Mesendoderm (in vitro differentiated cells): ENCODE measurements at places on chromosomes 6 and 20.

DNA sequence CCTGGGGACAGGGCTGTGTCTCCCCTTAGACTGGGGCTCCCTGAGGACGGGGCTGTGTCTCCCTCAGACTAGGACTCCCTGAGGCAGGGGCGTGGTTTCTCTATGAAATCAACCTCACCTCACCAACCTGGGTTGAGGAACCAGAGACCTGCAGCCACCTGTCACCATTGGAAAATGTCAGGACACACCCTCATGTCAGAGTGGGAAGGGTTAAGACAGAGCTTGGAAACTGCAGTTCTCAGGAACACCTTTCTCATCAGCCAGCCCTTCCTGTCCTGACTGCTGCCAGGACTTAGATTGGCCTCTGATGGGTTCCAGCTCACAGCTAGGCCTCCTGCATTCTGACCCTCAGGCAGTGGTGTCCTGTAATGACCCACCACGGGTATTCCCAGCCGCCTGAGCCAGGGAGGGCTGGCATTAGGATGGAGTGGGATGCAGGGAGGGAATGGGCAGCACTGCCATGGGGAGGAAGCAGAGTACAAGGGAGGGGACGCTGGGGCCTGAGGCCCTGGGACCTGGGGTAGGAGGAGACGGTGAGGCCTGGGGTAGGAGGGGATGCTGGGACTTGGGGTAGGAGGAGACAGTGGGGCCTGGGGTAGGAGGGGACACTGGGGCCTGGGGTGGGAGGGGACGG lies 76.3 kb downstream of the MRPL14 start:
- no peak for DNase-seq

DNA sequence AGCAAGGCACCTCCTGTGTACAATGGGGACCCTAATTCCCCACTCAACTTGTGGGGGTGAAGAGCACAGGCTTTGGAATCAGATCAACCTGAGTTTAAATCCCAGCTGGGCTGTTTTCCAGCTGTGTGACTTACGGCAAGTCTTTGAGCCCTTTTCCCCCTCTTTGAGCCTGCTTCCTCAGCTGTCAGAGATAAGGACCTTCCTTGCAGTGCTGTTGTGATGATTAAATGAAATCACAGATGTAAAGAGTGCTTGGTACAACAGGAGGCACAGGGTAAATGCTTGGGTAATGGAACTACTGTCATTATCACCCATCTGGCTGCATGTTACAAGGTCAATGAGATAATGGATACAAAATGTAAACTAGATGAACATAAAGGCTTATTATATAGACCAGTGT lies 3.2 kb downstream of the SNX21 start:
- no peak for DNase-seq

DNA sequence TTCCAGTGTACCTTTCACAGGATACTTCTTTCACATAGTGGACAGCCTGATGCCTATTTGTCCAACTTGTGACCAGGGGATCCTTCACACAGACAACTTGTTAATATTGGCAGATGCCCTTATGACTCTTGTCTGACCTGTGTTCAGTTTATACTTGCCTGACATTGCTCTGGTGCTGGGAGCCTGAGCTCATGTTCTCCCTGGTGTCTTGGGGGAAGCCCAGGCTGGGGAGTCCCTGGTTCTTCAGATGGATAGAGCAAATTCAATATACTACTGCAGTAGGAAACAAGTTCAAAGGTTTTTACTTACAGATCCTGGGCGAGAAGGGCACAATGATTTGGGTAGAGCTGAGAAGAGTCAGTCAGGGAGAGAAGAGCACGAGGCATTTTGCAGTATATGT lies 76.1 kb downstream of the NKAIN2 start:
- no peak for DNase-seq

DNA sequence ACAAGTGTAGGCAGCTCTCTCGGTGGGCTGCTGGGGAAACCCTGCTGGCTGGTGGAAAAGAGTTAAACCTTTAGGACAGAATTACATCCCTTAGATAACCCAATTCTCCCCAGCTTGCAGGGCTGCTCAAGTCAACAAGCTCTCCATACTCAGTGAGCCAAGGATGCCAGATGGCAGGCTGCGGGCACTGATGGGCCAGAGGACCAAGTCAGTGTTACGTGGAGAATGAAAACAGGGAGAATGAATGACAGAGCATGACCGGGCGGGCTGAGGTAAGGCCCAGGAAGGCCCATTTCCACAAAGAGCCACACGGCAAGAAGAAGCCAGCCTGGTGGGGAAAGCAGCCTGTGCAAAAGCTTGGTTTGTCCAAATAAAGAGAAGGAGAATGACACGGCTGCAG lies 58.7 kb upstream of the CD93 start:
- DNase-seq, result no peak

GRCh38 chr6:73006146-73006545 lies 219.2 kb downstream of the KHDC1L start:
- no peak for DNase-seq

DNA sequence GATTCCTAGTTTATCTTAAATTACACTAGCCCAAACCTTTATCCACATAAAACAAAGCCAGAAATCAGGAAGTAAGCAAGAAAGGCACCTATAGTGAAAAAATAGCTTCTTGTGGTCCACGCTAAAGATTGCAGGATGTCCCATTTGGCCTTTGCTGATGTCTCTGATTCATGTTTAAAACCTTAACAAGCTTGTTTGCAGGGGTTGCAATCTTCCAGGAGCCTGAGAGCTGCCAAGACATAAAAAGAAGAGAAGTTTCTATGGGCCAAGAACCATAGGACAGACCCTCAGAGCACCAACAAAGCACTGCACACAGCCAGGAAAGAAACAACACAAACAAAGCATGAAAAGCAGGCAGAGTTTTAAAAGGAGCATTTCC lies 49.4 kb downstream of the ADAT2 start:
- no peak for DNase-seq

DNA sequence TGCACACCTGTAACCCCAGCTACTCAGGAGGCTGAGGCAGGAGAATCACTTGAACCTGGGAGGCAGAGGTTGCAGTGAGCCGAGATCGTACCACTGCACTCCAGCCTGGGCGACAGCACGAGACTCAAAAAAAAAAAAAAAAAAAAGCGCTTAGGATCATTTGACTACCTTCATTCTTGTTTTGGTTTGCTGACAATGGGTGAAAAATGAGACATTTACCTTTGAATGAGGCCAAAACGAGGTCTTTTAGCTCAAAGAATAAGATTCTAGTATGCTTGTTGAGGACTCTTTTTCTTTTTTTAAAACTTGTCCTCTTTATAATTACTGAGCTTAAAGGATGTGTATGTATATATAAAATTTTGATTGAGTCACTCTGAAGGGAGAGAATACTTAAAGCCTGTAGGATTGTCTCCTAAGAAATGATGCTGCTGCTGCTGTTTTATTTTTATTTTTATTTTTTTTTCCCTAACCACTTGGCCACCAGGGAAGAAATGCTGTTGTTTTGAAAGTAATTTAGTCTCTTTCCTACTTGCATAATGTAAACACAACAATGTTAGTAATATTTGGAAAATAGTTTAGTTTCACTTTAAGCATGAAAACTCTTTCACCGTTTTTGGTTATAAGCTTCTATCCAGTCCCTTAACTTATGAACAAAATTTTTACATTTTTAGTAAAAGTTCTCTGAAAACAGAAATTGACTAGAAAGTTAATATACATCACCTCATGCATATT lies 7.9 kb downstream of the UBR2 start:
- no peak for DNase-seq

GRCh38 chr20:62918831-62919230 lies 7.5 kb downstream of the DIDO1 start:
- no peak for DNase-seq
